ENCODE measurements at places on chromosomes 1 and 21. TPM values are rescaled to one million over a fixed set of nuclear protein-coding genes. Genes with fewer than 3 reads are reported as not detected.

The SLC2A5 gene
- total RNA-seq: not detected

The TRABD2B gene
- total RNA-seq: not detected

The DMBX1 gene
- total RNA-seq: not detected

The C4BPA gene
- total RNA-seq: not detected

The HRNR gene
- not detected for total RNA-seq

DNA sequence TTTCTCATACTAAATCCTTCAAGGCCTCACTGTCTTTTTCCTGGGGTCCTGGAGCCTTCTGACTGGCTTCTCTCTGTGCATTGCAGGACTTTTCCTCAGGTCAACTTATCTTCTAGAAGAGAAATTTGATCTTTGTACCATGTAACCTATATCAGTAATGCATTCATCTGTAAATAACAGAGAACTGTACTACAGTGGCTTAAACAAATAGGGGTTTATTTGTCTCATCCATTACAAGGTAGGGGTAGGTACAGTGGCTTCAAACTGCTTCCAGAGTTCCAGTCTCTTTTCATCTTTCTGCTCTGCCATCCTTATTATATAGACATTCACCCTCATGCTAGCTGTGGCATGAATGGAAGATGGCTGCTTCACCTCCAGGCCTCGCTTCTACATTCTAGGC lies 29.5 kb upstream of the GTF2B start:
- H3K4me1 ChIP-seq: no peaks in the 10 kb centered on the region
- H3K36me3 ChIP-seq: peaks cover 14% of the 10 kb centered on the region
- DNase-seq: no peak
- H3K27me3 ChIP-seq: no peaks in the 10 kb centered on the region
- no peak overlapping the region for H3K4me3 ChIP-seq

DNA sequence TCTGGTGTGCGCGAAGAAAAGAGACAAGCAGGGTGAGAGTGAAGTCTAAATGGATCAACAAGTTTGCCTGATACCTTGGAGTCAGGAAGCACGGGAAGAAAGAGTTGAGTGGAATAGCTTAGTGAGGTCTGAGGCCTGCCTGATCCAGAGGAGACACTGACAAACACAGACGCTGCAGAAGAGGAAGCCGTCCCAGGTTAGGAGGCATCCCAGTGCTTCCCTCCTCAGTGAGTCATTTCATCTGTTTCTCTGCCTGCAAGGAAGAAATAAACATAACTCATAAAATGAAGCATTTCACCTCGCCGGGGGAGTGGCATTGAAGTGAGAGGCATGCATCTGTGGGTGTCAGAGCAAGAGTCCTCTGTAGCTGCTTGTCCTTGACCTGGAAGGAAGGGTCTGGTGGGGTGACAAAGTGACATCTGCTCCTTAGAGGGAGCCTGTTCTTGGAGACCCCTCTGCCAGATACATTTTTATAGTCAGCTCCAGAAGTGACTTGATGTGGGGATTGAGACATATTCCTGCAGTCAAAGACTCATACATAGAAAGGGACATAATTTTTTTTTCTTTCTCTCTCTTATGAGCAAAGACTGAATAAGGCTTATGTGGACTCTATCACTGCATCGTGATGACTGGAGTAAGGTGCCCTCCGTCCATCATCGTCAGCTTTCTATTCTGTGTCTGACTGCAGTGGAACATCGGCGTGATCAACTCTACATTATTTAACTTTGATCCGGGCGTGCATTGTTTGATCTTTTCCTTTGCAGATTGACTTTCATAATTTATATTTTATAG lies 256.7 kb downstream of the KIF26B start:
- no peaks in the 10 kb centered on the region for H3K27me3 ChIP-seq
- H3K27ac ChIP-seq: peak overlapping the region; percentile 52
- H3K36me3 ChIP-seq: no peaks in the 10 kb centered on the region
- peaks cover 6% of the 10 kb centered on the region for H3K4me1 ChIP-seq

DNA sequence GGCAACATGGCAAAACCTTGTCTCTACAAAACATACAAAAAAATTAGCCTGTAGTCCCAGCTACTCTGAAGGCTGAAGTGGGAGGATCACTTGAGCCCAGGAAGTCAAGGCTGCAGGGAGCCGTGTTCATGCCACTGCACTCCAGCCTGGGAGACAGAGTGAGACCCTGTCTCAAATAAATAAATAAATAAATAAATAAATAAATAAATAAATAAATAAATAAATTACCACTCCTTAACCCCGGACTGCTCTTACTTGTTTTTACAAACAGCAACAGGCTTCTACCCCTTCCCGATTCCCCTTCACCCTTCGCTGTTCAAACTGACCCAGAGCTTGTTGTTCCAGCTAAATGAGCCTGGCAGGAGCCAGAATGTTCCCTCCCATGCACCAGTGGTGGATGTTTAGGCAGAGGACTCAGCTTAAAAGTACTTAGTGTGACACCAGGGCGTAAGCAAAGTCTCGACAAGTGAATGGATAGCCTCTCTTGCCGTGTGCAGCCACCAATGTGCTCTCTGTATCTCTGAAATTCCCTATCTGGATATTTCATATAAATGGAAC lies 21.5 kb upstream of the PADI3 start:
- DNase-seq: no peak
- H3K4me3 ChIP-seq: no peak overlapping the region
- no peaks in the 10 kb centered on the region for H3K36me3 ChIP-seq
- peaks cover 14% of the 10 kb centered on the region for H3K27me3 ChIP-seq

- H3K27ac ChIP-seq: peak overlapping the region; percentile 72
- no peak overlapping the region for H3K4me3 ChIP-seq
- H3K27me3 ChIP-seq: no peaks in the 10 kb centered on the region
- H3K4me1 ChIP-seq: peaks cover 20% of the 10 kb centered on the region
These were observed 39.4 kb downstream of the TRAPPC10 start for GRCh38 chr21:44051462-44051941.

GRCh38 chr1:17177651-17178050 lies 27.3 kb upstream of the PADI1 start:
- H3K4me1 ChIP-seq: no peaks in the 10 kb centered on the region
- no peak for DNase-seq
- no peak overlapping the region for H3K4me3 ChIP-seq
- no peak overlapping the region for H3K27ac ChIP-seq
- no peaks in the 10 kb centered on the region for H3K27me3 ChIP-seq
- H3K36me3 ChIP-seq: no peaks in the 10 kb centered on the region

The OR10Z1 gene
- total RNA-seq: not detected

DNA sequence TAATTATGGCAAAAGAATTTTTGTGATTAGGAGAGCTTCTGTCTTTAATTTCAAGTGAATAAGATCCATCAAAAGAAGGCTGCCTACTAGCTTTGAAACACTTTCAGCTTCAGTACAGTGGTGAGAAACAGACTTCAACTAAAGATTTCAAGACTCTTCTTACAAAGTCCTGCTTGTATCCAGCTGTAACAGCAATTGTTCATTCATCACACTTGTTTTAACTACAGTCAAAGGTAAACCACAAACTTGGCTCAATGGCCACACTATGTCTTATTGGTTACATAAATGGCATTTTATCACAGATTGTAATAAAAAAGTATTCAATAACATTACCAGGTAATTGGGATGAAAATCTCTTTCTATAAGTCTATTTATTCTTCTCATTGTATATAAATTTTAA lies 59.2 kb downstream of the WARS2 start:
- H3K4me1 ChIP-seq: no peaks in the 10 kb centered on the region
- H3K4me3 ChIP-seq: no peak overlapping the region
- DNase-seq: peak; percentile 64
- no peaks in the 10 kb centered on the region for H3K27me3 ChIP-seq
- H3K36me3 ChIP-seq: no peaks in the 10 kb centered on the region

GRCh38 chr1:178010674-178011464 lies 41.0 kb upstream of the SEC16B start:
- no peaks in the 10 kb centered on the region for H3K27me3 ChIP-seq
- peak; percentile 37 for DNase-seq
- H3K4me1 ChIP-seq: peaks cover 2% of the 10 kb centered on the region
- no peaks in the 10 kb centered on the region for H3K36me3 ChIP-seq
- H3K4me3 ChIP-seq: no peak overlapping the region

The ADORA1 gene
- total RNA-seq: under 0.01 TPM

- no peaks in the 10 kb centered on the region for H3K27me3 ChIP-seq
- no peak for DNase-seq
- peaks cover 35% of the 10 kb centered on the region for H3K36me3 ChIP-seq
- peak overlapping the region; percentile 55 for H3K27ac ChIP-seq
- H3K4me3 ChIP-seq: peak overlapping the region; percentile 74
These were observed 2.0 kb downstream of the HNRNPU start for GRCh38 chr1:244862354-244862698.

GRCh38 chr1:58755468-58755872 lies 28.4 kb downstream of the JUN start:
- peak; percentile 100 for DNase-seq
- peak overlapping the region; percentile 78 for H3K27ac ChIP-seq
- no peak overlapping the region for H3K4me3 ChIP-seq
- no peaks in the 10 kb centered on the region for H3K27me3 ChIP-seq
- peaks cover 29% of the 10 kb centered on the region for H3K4me1 ChIP-seq

GRCh38 chr1:227766015-227766634 lies 30.9 kb downstream of the SNAP47 start:
- DNase-seq: peak; percentile 33
- peaks cover 13% of the 10 kb centered on the region for H3K4me1 ChIP-seq
- H3K27me3 ChIP-seq: no peaks in the 10 kb centered on the region
- peaks cover 37% of the 10 kb centered on the region for H3K36me3 ChIP-seq

- no peak overlapping the region for H3K4me3 ChIP-seq
- no peaks in the 10 kb centered on the region for H3K4me1 ChIP-seq
- no peak overlapping the region for H3K27ac ChIP-seq
- H3K27me3 ChIP-seq: no peaks in the 10 kb centered on the region
These were observed 128.2 kb downstream of the NFIA start for GRCh38 chr1:61210435-61211154.

GRCh38 chr1:231364192-231364591 lies 26.1 kb downstream of the SPRTN start:
- no peaks in the 10 kb centered on the region for H3K27me3 ChIP-seq
- no peak for DNase-seq
- H3K27ac ChIP-seq: no peak overlapping the region

DNA sequence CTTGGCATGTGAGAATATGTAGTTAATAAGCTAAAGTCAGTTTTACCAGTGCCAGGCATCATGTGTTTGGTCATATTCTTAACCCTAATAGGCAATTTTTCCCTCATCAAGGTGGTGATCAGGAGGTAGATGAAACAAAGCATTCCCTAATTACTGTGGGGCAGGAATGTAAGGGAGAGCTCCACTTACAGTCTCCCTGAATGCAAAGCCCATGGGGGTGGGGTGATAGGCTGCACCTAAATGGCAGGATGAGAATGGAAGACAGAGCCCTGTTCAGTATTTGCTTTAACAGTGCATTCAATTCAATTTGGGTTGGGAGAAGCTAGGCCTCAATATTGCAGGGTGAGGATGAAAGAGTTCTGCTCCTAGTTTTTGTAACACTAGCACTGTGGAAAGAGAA lies 23.4 kb downstream of the ZNF678 start:
- H3K4me1 ChIP-seq: no peaks in the 10 kb centered on the region
- no peak for DNase-seq
- no peaks in the 10 kb centered on the region for H3K27me3 ChIP-seq
- no peak overlapping the region for H3K27ac ChIP-seq
- 0 out of 2 replicates have a peak, but pooled peaks cover under 1% of the 10 kb centered on the region for H3K36me3 ChIP-seq

The OR6K3 gene
- total RNA-seq: not detected

GRCh38 chr1:209030454-209031167 lies 552.9 kb upstream of the CAMK1G start:
- no peak for DNase-seq
- H3K4me1 ChIP-seq: no peaks in the 10 kb centered on the region
- no peaks in the 10 kb centered on the region for H3K36me3 ChIP-seq

- no peak overlapping the region for H3K4me3 ChIP-seq
- no peak for DNase-seq
- no peaks in the 10 kb centered on the region for H3K36me3 ChIP-seq
- H3K4me1 ChIP-seq: no peaks in the 10 kb centered on the region
- H3K27me3 ChIP-seq: no peaks in the 10 kb centered on the region
- no peak overlapping the region for H3K27ac ChIP-seq
These were observed 1171.4 kb upstream of the ADGRL2 start for GRCh38 chr1:80629304-80629837.

DNA sequence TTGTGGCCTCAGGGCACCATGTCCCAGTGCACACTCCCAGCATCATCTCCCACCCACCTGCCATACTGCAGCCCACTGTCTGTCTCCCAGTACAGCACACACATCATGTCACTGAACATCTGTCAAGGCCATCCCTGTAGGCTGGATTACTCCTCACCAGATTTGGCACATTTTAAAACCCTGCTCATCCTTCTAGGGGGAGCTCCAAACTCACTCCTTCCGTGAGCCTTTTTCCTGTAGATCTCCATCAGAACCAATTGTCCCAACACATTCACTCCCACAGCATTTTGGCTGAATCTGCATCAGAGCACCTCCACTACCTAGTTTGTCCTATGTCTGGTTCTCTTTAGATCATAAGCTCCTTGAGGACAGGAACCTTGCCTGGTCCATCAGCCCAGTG lies 58.6 kb upstream of the GRIK3 start:
- no peak overlapping the region for H3K27ac ChIP-seq
- no peaks in the 10 kb centered on the region for H3K27me3 ChIP-seq
- no peaks in the 10 kb centered on the region for H3K4me1 ChIP-seq
- H3K4me3 ChIP-seq: no peak overlapping the region
- H3K36me3 ChIP-seq: no peaks in the 10 kb centered on the region

The SPRR4 gene
- total RNA-seq: not detected

DNA sequence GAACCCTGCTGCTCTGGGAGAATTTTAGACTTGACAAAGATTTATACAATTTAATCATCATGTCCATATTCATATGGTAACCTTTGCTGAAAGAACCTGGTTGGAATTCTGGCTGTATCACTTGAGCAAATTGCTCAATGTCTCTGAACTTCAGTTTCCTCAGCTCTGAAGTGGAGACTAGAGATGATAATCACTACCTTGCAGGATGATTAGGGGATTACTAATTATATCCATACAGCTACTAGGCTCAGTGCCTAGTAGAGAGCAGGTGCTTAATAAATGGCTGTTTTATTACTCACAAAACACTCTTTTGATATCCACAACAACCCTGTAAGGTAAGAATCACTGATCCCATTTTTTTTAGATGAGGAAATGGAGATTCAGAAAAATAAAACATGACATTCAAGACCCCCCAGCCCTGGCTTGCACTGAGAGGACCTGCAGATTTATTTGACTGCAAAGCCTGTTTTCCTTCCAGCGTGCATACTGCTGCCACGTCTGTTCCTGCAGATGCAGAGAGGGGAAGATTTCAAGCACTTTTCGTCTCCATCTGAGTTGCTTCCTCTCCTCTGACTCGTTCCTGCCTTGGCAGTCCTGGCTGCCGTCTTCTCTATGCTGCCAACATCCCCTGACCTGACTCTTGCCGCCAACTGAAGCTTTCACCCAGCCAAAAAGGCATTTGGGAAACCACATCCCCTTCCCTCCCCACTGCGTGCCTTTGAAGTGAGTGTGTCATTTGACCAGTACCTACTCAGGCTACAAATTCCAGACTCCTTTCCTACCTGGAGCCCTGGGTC lies 203.0 kb downstream of the PLPP3 start:
- H3K36me3 ChIP-seq: no peaks in the 10 kb centered on the region
- DNase-seq: peak; percentile 31
- no peak overlapping the region for H3K4me3 ChIP-seq

- DNase-seq: peak; percentile 36
- H3K36me3 ChIP-seq: no peaks in the 10 kb centered on the region
- 0 out of 2 replicates have a peak, but pooled peaks cover 2% of the 10 kb centered on the region for H3K4me1 ChIP-seq
- H3K27ac ChIP-seq: no peak overlapping the region
- peaks cover 57% of the 10 kb centered on the region for H3K27me3 ChIP-seq
These were observed 1.7 kb downstream of the NR5A2 start for GRCh38 chr1:200029035-200029821.

The SERPINC1 gene
- total RNA-seq: not detected

Data from IMR-90 (cell line).